CD4-positive, alpha-beta T cell treated with Interleukin-17A for 1 hour (primary cell): ENCODE measurements at places on chromosomes 2 and 18.

- DNase-seq = peak; percentile 71
These were observed 17.0 kb upstream of the CD8A start for GRCh38 chr2:86807468-86808275.

DNA sequence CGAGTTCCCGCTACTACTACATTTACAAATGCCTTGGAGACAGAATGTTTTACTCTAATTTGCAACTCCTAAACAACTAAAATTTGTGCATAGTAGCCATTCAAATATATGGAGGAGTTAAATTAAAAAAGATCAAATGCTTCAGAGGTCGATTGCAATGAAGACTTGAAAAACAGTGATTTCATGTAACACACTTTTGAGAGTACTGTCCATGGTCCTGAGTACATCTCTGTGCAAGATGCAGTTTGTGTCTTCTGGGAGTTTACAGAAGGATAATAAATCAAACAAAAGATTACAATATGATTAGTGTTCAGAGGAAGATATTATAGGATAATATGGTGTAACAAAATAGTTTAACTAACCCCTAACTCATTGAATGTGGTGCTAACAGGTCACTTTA is 894.7 kb downstream of the TMEM182 start:
- DNase-seq = no peak

GRCh38 chr2:120109186-120110061 is 96.5 kb downstream of the EPB41L5 start:
- peak; percentile 60 for DNase-seq

DNA sequence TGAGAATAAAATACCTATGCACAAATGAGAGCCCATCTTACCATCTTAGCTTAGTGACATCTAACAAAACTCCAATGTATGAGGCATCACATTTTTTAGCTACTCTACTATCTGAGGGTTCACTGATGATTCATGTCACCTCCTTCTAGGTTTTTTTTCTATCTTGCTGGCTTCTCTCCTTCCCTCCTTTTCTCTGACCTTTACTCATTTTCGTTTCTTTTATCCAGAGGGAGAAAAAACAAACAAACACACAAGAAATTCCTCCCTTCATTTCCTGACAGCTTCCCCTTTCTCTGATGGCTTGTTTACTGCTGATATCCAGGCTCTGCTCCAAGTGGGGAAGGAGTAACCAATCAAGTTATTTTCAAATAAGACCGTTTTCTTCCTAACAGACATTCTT is 115.1 kb downstream of the UBE2E3 start:
- DNase-seq = no peak

DNA sequence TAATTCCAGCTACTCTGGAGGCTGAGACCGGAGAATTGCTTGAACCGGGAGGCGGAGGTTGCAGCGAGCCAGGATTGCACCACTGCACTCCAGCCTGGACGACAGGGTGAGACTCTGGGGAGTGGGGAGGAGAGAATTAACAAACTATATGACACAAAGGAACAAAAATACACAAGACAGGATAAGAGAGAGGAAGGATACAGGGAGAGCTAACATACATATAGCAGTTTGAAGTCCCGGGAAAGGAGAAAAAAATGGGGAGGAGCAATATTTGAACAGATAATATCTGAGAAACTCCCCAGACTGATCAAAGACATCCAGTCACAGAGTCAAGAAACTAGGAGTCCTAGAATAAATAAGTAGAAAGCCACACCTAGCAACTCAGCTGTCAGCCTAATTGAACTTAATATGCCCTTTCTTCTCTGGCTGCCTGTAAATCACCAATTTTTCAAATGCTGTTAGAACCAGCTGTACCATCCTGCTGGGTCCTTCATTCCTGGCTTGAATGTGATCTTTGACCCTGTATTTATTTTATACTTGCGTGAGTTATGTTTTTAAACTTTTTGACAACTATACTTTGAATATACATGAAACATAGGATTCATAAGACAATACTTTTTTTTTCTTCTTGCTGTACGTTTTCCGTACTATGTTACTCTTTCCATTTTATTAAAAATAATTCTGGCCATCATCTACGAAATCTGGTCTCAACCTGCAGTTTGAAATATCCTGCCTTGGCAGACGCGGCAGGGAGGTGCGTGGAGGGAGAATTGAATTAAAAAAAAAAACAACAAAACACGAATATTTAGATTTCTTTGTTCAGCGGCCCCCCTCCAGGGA is 876 bp upstream of the CYP27A1 start:
- no peak for DNase-seq
